ENCODE measurements at places on chromosomes 2 and 18.

DNA sequence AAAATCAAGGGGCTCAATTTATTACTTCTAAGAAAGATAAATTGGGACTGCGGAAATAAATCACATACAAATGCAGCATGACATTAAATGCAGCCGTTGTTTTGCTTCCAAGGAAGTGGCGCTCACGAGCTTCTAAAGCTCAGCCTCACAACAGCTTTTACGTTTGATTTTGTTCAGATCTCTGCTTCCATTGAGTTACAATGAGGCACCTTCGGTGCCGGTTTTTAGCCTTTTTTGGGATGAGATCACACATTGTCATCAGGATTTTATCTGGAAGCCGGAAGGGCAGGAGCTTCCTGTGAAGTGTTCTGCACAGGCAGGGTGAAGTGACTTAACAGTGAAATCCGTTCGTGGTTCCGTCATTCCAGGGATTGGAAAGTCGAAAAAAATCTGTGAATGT, 209.8 kb downstream of the DCDC2C start:
- H3K27me3 ChIP-seq, result no peaks in the 10 kb centered on the region
- DNase-seq, result no peak
- H3K27ac ChIP-seq, result no peak overlapping the region
- no peak overlapping the region for H3K4me3 ChIP-seq
- no peaks in the 10 kb centered on the region for H3K4me1 ChIP-seq
- H3K36me3 ChIP-seq, result no peaks in the 10 kb centered on the region

GRCh38 chr2:150424406-150424805, 63.1 kb downstream of the RND3 start:
- no peak for DNase-seq
- no peaks in the 10 kb centered on the region for H3K36me3 ChIP-seq
- H3K4me1 ChIP-seq, result no peaks in the 10 kb centered on the region
- no peak overlapping the region for H3K4me3 ChIP-seq
- no peaks in the 10 kb centered on the region for H3K27me3 ChIP-seq

- no peaks in the 10 kb centered on the region for H3K4me1 ChIP-seq
- H3K27ac ChIP-seq, result no peak overlapping the region
- H3K27me3 ChIP-seq, result no peaks in the 10 kb centered on the region
- no peak for DNase-seq
- no peaks in the 10 kb centered on the region for H3K36me3 ChIP-seq
These were observed 170.1 kb downstream of the RBM43 start for GRCh38 chr2:151091583-151091982.

GRCh38 chr18:57084331-57085271, 62.3 kb upstream of the BOD1L2 start:
- no peak overlapping the region for H3K27ac ChIP-seq
- H3K4me3 ChIP-seq, result no peak overlapping the region
- peaks cover 3% of the 10 kb centered on the region for H3K27me3 ChIP-seq
- DNase-seq, result no peak
- no peaks in the 10 kb centered on the region for H3K36me3 ChIP-seq

DNA sequence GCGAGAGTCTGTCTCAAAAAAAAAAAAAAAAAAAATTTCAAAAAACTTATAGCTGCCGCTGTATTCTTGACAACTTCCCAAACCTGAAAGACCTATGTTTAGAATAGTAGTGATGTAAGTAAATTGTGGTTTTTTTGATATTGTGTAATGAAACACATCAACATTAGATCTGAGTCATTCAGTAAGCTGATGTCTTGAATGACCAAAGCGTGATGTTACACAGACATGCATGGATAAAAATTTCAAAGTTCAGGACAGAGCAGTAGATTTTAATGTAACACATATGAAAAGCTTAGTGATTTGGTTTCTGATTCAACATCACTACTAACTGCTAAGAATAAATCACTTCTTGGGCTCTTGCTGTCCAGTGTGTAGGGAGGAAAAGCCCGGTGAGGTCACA, 69.3 kb upstream of the MEX3C start:
- no peaks in the 10 kb centered on the region for H3K36me3 ChIP-seq
- no peaks in the 10 kb centered on the region for H3K4me1 ChIP-seq
- H3K27me3 ChIP-seq, result no peaks in the 10 kb centered on the region
- no peak overlapping the region for H3K27ac ChIP-seq

- H3K4me1 ChIP-seq, result peaks cover 84% of the 10 kb centered on the region
- H3K27me3 ChIP-seq, result no peaks in the 10 kb centered on the region
- peak overlapping the region; percentile 97 for H3K27ac ChIP-seq
These were observed 69.1 kb downstream of the LRRFIP1 start for GRCh38 chr2:237696461-237696860.

DNA sequence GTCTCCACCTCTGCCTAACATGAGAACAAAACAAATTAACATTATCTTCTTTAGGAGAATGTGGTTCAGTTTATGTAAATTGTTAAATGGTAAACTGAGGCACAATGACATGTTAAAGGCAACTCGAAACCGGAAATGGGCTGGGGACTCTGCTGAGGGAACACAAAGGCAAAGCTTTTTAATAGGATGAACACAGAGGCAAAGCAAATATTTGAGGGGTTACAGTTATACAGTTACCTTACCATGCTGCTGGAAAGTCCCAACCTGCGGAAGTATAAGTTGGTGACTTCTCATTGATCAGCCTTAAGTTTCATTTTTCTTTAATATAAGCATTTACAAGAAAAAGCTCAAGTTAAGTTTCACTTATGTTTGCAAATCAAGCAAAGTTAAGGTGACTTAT, 195.0 kb downstream of the DLGAP1 start:
- no peaks in the 10 kb centered on the region for H3K4me1 ChIP-seq
- no peaks in the 10 kb centered on the region for H3K36me3 ChIP-seq
- no peak for DNase-seq
- no peak overlapping the region for H3K27ac ChIP-seq
- no peak overlapping the region for H3K4me3 ChIP-seq

- no peak for DNase-seq
- no peaks in the 10 kb centered on the region for H3K27me3 ChIP-seq
- H3K27ac ChIP-seq, result no peak overlapping the region
- H3K4me1 ChIP-seq, result no peaks in the 10 kb centered on the region
- no peak overlapping the region for H3K4me3 ChIP-seq
These were observed 29.9 kb upstream of the ZNF512 start for GRCh38 chr2:27552941-27553340.

DNA sequence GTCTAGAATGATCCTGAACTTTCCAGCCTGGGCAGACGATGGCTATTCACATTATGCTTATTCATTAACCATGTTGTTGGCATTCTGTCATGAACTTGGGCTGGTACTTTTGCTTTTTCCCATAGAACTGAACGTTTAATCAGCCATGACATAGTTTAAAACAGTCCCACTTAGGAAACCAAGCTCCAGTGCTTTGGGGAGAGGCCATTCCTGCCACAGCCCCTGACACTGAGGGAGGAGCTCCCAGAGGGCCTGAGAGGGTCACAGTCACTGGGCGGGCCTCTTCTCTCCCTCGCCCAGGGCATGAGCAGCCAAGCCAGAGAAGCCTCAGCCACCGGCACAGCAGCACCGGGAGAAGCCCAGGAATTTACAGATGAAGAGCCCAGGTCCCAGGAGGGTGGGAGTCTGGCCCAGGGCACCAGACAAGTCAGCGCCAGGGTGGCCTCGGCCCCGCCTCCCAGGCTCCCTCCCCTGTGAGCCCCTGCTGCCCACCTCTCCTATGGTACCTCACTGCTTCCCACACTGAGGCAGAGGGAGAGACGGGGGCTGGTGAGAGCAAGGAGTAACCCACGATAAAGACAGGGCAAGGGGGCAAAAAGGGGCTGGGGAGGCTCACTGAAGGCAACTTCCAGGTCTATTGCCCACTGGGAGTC, 33.6 kb downstream of the MAL start:
- H3K36me3 ChIP-seq, result no peaks in the 10 kb centered on the region
- DNase-seq, result peak; percentile 59
- H3K27me3 ChIP-seq, result peaks cover 12% of the 10 kb centered on the region
- no peak overlapping the region for H3K27ac ChIP-seq

Data from sigmoid colon (tissue), 7 donors.